ENCODE measurements at places on chromosomes 5 and 9.

DNA sequence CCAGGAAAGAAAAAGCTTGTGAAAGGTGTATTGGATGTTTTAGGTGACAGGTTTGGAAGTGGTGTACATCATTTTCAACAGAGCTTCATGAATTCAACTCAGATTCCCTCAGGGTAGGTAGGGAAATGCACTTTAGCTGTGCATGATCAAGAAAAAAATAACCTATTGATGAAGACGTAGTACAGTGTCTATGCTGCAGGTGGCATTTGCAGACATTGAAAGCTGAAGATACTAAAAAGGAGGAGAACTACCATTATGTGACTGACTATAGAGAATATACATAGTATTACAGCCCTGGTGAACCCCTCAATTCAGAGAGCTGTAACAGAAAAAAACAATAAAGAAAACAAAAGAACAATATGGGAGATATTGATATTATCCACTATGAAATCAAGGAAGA, 2344.7 kb upstream of the ACO1 start:
- DNase-seq, result no peak

- no peak for DNase-seq
Observed at GRCh38 chr9:130143279-130143893, 28.8 kb upstream of the NCS1 start.

- peak; percentile 64 for DNase-seq
Observed at GRCh38 chr5:1523793-1524480, at the start of gene LPCAT1. TSS of gene LPCAT1 (minus strand) at chr5:1523960. CDS start at chr5:1523844, 116 bp downstream.

GRCh38 chr5:150311015-150311692, 8.4 kb upstream of the ARSI start:
- no peak for DNase-seq

- DNase-seq, result no peak
Observed at GRCh38 chr5:72633649-72634048, 126.4 kb upstream of the ZNF366 start.

DNA sequence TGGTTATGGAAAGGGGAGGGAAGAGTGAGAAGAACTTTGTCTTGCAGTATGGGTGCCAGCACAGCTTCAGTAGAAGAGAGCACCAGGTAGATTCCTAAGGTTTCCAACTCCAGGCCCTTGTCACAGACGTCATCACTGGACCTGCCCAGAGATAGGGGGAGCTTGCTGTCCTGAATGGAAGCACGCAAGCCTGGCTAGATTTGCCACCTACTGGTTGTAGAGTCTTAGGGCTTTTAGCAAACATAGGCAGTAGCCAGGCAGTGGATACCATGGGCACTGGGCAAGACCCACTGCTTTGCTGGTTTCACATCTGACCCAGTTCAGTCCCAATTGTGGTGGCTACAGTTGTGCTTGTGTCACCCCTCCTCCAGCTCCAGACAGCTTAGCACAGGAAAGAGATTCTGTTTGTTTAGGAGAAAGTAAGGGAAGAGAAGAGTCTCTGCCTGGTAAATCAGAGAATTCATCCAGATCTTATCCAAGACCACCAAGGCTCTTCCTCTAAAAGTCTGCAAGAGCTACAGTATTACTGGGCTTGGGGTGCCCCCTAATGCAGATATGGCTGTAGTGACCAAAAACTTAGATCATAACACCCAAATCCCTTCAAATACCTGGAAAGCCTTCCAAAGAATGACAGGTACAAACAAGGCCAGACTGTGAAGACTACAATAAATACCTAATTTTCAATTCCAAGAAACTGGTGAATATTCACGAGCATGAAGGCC, 158.9 kb downstream of the HINT1 start:
- no peak for DNase-seq

- DNase-seq, result no peak
Observed at GRCh38 chr5:117833691-117834090, 1154.7 kb downstream of the DTWD2 start.

GRCh38 chr9:78103971-78104433, 72.4 kb upstream of the GNAQ start:
- DNase-seq, result no peak

DNA sequence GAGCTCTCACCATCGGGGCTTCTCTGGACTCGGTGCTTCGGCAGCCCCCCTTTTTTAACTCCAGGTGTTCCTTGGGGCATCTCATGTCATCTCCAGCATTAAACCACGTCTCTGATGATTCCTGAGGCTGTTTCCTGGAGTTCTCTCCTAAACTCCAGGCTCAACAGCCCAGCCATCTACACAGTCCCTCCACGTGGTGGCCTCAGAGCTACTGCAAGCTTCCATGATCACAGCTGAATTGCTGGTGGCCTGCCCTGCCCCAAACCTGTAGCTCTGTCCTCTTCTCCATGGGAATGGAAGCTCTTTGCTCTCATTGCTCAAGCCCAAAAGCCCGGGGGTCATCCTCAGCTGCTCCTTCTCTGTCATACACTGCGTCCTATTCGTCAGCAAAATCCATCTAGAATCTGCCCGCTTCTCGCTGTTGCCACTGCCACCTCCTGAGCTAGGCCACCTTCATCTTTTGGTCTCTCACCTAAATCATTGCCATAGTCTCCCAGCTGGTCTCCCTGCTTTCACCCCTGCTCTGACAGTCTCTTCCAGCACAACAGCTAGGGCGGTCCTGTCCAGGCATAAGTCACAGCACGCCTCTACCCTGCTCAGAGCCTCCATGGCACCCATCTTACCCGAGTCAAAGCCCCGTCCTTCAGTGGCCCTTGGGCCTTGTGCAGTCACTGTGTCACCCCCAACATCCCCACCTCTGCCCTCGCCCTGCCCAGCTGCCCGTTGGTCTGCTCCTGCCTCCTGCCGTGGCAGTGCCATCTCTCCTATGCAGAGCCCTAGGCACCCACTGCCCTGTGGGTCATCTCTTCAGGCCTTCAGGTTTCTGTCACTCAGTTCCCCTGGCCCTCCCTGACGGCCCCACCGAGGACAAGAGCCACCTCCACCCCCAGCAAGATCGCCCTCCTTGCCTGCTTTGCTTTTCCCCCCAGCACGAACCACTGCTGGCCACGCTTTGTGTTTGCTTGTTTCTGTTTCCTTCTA, 6.4 kb downstream of the B4GALT7 start:
- DNase-seq, result no peak

DNA sequence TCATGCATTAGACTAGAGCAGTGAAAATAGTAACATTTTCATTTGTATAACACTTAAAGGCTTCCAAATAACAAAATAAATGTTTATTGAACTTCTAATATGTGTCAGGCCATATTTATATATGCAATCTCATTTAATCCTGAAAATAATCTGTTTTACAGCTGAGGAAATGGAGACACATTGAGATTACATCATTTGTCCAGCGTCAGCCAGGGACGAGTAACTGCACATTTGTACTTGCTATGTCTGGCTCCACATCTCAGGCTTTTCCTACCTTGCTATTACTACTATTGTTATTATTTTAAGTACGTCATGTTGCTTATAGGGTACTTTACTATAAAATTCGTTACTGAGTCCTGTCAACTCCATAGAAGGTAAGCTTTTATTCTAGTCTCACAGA, 3.8 kb upstream of the C9 start:
- DNase-seq, result no peak

- no peak for DNase-seq
Observed at GRCh38 chr5:35101016-35101415, 53.3 kb upstream of the AGXT2 start.

- no peak for DNase-seq
Observed at GRCh38 chr5:143053780-143054179, 283.6 kb downstream of the ARHGAP26 start.

- DNase-seq, result no peak
Observed at GRCh38 chr5:98510143-98510985, 263.1 kb upstream of the RGMB start.

DNA sequence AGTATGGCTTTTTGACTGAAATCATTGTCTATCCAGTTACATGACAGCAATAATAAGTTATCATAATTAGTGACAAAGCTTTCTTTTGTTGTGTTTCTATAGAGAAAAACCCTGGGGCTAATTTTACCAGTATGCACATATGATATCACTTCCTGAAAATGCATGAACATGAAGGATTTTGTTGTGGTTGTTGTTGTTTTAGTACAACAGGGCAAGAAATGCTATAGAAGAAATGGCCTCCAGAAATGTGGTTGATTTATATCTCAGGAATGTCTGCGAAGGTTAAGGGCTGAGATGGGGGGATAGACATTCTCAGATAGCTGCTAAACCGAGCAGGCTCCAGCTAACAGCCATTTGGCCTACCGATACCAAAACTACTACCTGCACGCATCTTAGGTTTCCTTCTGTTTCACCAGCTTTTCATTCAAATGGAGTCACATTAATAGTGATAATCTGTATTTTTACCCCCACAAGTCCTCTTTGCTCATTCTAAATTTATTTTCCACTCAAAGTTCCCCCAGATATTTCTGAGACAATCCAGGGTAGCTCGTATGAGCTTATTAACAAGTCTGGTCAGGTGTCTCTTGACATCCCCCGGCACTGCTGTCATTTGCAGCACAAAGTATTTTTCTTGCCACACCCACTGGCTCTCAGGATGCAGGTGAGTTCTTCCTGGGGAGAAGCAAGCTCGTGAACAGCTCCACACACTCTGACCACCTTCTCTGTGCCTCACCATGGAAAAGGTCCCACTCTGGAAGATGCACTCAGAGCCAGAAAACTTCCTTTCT, 232.4 kb upstream of the GAS1 start:
- no peak for DNase-seq

- no peak for DNase-seq
Observed at GRCh38 chr9:15882328-15882727, 329.5 kb downstream of the CCDC171 start.

DNA sequence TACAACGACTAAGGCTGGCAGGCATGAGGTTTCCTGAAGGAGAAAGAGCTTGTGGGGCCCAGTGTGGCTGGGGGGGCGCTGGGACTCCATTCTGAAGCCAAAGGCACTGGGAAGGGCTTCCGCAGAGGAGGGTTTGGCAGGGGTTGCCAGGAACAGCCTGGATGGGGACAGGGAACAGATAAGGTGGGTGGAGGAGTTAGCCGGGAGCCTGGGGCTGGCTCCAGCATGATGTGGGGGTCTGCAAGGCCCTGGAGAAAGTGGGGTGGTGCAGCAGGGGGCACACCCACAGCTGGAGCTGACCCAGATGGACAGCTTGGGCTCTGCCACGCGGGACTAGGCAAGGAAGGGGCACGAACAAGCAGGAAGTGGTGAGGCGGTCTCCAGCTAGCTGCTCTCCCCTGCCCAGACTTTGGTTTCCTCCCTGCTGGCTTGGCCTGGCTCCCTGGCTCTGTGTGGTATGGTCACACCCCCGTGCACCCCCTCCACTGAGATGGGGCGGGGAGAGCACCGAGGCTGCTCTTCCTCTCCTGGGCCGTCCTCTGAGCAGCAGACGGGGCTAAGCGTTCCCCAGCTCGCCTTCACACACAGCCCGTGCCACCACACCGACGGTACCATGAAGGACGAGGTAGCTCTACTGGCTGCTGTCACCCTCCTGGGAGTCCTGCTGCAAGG, at the start of gene LTC4S:
Gene LTC4S, plus strand, starts transcription at position 519 of the 672 bp plus-strand sequence. Its CDS starts 95 bp downstream, at position 614.
- no peak for DNase-seq

GRCh38 chr5:178778919-178779318, 48.5 kb upstream of the ZNF354A start:
- DNase-seq, result no peak

- no peak for DNase-seq
Observed at GRCh38 chr9:118163751-118164150, 459.5 kb downstream of the TLR4 start.

DNA sequence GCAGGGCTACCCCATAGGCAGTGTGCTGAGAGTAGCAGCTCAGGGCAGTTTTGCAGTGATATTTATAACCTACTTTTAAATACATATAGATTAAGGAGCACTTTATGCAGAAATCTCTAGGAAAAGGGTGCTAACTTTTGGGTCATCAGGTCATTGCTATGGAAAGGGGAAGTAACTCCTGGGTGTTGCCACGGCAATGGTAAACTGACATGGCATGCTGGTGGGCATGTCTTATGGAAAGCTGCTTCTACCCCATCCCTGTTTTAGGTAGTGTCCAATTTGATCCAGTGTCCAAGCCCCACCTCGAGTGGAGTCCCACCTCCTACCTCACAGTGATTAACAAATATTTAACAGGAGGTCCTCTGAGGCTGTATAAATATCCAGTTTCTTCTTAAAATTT, 56.8 kb upstream of the XPA start:
- no peak for DNase-seq

DNA sequence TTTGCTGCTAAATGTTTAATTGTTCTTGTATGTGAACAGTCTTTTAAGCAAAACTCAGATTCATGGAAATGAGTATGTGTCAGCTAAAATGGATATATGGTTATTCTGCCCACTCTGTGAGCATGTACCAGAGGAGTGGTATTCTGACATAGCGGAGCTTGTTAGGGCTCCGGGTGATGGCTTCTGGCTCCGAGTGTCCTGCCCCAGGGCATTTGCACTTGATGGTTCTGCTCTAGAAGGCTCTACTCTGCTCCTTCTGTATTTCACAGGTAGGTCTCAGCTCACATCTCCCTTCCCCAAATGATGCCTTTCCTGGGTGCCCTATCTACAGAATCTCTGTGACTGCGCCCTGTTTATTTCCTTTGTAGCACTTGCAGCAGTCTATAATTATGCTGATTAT, 113.3 kb downstream of the ARHGAP26 start:
- no peak for DNase-seq

DNA sequence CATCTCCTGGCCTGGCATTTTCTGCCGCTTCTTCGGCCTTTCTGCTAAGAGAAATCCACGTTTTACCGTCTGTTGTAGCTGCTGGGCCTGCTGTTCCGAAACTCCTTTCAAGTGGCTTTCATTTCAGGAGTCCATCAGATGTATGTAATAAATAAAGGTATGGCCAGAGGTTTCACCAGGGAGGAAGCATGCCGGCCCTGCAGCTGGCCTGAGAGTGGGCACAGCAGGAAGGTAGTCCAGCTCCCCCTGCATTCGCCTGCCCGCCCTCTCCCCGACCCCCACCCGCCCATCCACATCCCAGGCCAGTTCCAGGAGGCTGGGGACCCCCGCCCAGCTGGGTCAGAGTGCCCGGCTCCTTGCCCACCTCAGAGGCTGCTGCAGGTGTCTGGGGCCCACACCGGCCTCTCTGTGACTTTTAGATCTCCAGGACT, 46.4 kb upstream of the EXOC3 start:
- no peak for DNase-seq

GRCh38 chr5:178590924-178591423, 781 bp upstream of the COL23A1 start:
- DNase-seq, result no peak

DNA sequence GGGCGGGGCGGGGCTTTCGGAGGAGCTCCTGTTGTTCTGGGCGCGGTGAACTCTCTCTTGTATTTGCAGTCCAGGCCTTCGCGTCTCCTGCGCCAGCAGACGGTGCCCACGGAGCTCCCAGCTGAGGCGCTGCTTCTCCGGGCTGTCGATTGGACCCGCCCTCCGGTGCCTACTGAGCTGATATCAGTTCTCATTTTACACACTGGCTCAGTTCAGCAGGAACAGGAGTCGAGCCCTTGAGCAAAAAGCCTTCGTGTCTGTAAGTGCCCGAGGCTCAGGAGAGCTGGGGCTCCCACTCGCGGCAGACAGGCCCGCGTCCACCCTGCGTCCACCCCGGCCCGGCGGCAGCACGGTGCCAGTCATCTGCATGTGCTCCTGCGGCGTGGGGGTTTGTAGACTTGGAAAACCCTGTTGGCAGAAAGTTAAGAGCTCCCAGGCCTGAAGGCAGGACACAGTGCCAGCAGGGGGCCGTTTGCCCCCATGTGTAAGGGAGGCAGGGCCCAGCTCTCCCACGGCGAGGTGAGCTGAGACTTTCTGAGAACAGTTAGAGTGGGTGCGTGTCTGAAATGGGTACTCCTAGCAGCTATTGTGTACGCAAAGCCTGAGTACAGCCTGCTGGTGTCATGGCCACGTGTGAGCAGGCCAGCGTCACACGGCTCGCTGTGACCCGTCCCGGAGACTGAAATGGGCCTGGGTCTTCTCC, 231.5 kb downstream of the FANCC start:
- DNase-seq, result no peak

All from DMS 273 treated with DMSO at 0.1 percent for 48 hours (cell line).